ENCODE measurements at places on chromosomes 16 and 17. TPM values are rescaled to one million over a fixed set of nuclear protein-coding genes. Genes with fewer than 3 reads are reported as not detected.

- no peak for DNase-seq
These were observed 32.5 kb upstream of the DHRS7B start for GRCh38 chr17:21094298-21094704.

DNA sequence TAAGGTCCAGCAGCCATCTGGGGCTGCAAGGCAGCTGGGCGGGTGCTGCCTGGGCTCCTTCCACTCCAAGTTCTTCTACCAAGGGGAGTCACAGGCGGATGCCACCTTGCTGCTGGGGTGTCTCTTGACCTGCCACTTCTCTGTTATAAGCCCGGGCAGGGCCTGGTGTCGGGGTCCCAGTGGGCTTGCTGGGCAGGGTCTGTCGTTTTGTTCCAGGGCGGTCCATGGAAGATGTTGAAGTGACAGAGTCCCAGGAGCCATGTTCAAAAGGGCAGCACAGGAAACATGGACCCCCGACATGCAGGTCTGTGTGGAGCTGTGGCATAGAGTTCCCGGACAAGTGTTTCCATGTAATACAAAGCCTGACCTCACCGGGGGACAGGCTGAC lies 91.1 kb downstream of the TNFRSF13B start:
- no peak for DNase-seq

GRCh38 chr16:85961988-85962915 lies 63.3 kb downstream of the IRF8 start:
- DNase-seq = no peak

DNA sequence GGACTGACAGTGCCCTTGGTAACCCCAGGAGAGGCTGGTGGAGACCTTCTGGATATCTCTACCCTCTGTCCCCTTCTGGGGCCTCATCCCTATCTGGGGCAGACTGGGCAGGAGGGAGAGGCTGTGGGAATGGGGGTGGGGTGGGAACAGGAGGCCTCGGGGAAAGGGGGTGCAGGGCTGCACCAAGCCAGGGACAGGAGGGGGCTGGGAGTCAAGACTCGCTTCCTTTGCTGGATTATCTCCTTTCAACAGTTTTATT lies 24.8 kb downstream of the G6PC3 start:
- no peak for DNase-seq

DNA sequence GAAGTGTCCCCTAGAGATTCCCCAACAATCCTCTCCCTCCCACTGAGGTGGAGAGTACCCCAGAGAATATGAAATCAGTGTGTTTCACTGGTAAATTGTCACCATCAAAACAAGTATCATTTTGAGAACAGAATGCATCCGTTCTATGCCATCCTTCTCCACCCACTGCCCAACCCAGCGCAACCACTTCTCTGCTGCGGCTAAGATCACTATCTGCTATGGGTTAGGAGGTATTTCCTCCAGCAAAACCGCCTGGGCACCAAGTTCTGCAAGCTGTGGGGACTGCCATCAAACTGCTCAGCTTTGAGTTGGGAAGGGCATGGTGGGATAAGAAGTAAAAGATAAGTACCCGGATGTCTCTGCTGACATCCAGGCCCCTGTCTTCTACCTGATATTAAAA lies 24.4 kb downstream of the CNTNAP1 start:
- no peak for DNase-seq

The C17orf107 gene
- total RNA-seq = 4.3 TPM

The MYH1 gene
- total RNA-seq = 0.18 TPM

Measured in cerebellum (tissue), 4 donors.